ENCODE measurements at places on chromosomes 12 and 14.
A peak's percentile ranks its signal among the peaks of the same experiment; 100 is the strongest.

GRCh38 chr12:53844994-53845844 lies 93.4 kb upstream of the HOXC13 start:
- DNase-seq, result no peak

DNA sequence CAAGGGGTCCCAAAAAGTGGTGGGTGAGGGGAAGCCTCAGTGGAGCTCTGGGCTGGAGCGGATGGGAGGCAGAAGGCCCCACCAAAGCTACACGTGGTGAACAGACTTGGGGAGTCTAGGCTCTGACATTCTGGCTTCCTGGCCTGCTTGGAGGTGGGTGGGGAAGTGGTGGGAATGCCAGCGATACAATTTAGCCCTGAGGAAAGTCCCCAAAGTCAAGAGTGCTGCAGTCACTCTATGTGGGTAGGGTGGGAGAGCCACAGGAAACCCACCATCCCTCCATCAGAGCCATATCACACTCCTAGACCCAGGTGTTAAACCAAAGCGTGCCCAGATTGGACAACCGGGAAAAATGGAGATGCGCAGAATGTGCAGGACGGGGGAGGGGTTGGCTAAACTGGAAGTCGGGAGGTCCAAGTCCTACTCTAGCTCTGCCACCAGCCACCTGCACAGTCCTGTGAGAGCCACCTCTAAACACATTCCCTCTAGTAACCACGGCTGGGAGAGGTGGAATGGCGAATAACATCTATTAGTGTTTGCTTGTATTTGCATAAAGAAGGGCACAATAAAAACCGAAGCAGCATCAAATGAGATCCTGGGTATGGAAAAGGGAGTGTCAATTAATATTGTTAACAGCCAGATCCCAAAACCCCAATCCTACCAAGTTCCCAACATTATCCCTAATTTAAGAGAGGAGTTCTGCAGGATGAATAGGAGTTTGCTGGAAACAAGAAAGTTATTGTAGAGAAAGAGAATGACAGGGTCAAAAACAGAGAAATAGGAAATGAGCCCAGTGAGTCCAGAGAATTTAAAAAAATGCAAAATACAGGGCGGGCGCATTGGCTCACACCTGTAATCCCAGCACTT lies 14.0 kb upstream of the CD9 start:
- DNase-seq, result no peak

- peak; percentile 10 for DNase-seq
Observed at GRCh38 chr14:75578102-75578785, at the start of gene FLVCR2. Gene FLVCR2 (plus strand): TSS chr14:75578620. CDS start chr14:75578973, 353 bp downstream.

DNA sequence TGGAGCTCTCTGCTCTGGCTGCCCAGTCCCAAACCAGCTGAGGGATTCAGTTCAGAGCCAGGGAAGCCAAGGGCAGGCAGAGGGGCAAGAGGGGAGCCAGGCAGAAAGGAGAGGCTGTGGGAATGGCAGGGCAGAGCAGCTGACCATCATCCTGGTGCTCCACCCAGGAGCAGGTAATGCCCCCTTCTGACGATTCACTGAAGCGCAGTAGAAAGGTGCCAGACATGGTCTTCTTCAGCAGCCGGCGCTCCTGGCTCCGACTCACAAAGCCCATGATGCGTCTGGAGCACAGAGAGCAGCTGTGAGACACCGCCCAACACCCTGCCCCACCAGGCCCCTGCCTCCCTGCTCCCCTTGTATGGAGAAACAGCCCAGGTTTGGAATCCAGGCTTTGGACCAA lies 8.0 kb downstream of the IL23A start:
- no peak for DNase-seq

DNA sequence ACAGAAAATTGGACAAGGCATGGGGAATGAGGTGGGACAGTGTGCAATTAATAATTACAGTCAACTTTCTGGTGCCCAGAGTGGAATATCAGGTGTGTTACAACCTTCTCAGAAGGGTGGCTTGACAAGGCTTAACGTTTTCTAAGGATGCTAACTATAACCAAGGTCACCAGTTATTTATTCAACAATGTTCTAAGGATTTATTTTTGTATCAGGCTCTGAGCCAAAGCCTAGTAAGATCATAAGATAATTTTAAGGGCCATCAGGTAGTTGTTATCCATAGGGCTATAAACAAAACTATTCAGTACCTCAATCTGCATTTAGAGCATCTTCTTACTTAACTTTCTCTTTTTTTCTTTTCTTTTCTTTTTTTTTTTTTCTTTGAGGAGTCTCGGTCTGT lies 134.0 kb downstream of the TMTC1 start:
- no peak for DNase-seq

DNA sequence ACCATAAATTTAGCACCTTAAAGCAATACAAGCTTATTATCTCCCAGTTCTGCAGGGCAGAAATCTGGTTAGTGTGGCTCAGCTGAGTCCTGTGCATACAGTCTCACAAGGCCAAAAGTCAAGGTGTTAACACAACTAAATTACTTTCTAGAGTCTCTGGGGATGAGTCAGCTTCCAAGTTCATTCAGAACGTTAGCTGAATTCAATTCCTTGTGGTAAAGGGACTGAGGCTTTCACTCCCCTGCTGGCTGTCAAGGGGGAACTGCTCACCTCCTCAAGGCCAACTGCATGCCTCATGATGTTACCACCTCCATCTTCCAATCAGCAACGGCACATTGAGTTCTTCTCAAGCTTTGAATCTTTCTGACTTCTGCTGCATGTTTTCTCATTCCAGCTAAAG lies 27.6 kb downstream of the EML5 start:
- no peak for DNase-seq

- DNase-seq, result no peak
Observed at GRCh38 chr12:63362791-63363190, 211.8 kb upstream of the AVPR1A start.

GRCh38 chr12:39354955-39355354 lies 88.0 kb downstream of the KIF21A start:
- DNase-seq, result no peak

GRCh38 chr14:41299924-41300323 lies 306.8 kb upstream of the LRFN5 start:
- DNase-seq, result no peak

DNA sequence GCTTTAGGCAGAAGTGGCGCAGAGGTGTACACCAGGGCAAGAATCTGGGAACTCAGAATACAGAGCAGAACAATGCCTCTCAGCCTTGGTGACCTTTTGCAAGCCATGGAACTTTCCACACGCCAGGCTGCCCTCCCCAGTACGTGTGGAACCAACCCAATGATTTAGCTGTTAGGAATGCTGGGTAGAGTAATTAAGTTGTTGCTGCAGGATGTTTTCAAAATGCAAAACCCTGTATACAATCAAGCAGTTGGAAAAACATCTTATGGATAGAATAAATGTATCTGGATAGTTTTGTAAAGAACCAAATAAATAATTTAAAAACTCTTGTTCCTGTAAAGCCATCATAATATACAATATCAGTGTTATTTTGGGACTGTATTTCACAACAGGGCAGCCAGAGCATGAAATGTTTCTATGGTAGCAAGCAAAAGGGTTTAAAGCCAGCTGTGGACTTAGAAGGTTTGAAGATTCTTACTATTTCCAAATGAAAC lies 19.4 kb downstream of the PPP1R36 start:
- DNase-seq, result no peak

- DNase-seq, result no peak
Observed at GRCh38 chr14:65287264-65288131, 125.0 kb upstream of the FUT8 start.

GRCh38 chr12:63164911-63165310 lies 13.9 kb upstream of the AVPR1A start:
- no peak for DNase-seq

DNA sequence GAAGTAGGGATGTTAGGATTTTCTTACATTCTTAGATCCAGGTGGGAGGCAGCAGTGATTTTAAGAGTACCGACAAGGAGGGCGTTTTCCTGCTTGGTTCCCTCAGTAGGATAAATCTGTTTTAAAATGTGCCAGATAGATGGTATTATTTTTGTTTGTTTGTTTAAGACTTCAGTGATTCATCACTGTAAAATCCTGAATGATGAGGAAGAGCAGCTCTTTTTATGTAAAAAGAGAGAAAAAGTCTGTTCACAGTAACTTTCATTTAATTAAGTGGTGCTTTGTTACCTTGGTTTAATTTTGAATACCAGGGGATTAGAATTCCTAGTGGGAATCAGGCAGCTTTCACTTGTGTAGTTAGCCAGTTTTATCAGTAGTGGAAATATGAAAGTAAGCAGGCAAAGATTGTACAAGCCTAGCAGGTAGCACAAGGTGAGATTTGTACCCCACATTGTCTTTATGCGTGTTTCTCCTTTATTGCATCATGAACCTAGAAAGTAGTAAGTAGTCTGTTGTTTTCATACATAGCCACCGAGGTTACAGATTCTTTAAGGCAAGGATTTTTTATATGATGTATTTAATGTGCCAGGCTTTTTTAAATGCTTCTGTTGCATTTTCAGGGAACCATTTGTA lies 349.6 kb downstream of the CCDC91 start:
- DNase-seq, result no peak

GRCh38 chr12:107650977-107651376 lies 34.6 kb upstream of the PWP1 start:
- DNase-seq, result no peak

DNA sequence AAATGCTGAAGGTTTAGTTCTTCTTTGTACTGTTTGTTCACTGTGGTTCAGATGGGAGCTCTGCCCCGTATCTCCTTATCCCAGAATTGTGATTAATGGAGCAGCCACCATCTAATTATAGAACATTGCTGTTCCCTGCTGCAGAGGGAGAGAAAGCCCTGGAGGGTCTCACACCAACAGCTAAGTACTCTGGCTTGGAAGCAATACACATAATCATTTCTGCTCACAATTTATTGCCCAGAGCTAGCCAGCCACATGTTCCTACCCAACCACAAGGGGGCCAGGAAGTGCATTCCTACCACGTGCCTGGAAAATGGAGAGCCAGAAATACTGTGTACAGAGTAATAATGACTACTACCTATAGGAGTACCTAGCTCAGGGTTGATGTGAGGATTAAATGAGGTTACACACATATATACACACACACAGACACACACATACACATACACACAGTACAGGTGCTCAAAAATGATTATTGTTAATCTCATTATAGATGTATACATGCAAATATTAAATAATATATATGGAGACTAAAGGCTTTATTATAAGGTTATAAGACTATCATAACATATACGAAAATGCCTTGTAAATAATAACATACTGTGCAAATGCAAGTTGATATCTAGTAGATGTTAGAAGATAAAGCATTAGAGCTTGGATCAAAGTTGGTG lies 22.3 kb downstream of the MSRB3 start:
- no peak for DNase-seq

GRCh38 chr14:31268216-31268615 lies 60.6 kb upstream of the HECTD1 start:
- DNase-seq, result no peak

DNA sequence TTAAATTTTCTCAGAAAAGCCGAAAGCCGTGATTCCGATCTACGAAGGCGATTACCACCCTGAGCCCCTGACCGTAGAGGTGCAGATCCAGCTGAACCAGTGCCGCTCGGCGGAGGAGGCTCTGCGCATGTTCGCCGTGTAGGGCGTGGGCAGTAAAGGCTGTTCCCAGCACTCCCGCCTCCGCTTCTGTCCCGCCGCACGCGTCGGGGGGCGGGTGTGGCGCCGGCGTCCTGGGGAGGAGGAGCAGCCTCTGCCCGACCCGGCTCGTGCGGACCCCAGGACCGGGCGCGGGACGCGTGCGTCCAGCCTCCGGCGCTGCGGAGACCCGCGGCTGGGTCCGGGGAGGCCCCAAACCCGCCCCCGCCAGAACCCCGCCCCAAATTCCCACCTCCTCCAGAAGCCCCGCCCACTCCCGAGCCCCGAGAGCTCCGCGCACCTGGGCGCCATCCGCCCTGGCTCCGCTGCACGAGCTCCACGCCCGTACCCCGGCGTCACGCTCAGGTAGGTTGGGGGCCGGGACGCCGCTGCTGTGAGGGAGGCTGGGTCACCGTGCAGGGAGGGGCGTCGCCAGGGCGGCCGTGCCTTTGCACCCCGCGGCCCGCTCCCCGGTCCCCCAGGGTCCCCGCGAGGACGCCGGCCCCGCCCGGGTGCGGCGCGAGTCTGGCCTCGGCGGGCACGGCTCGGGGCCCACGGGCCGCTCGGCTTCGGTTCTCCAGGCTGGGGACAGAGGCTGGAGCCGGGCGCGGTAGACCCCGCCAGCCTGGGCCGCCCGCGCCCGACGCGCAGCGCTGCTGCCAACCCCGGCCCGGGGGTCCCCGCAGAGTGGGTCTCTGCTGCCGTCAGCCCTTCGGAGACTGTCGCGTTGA lies at the start of gene B3GNT4:
Gene B3GNT4 (plus strand): TSS at position 409 of the 866 bp plus-strand sequence. CDS start 910 bp downstream, outside the sequence.
- peak; percentile 30 for DNase-seq

- no peak for DNase-seq
Observed at GRCh38 chr12:69642531-69642930, 31.8 kb upstream of the LRRC10 start.
